ENCODE measurements at places on chromosomes 1 and 21. TPM values are rescaled to one million over a fixed set of nuclear protein-coding genes. Genes with fewer than 3 reads are reported as not detected.

CNKSR1 gene
- 0.35 TPM for total RNA-seq

AKNAD1 gene
- 1.5 TPM for total RNA-seq

ARTN gene
- 0.10 TPM for total RNA-seq

CHI3L1 gene
- total RNA-seq = 0.24 TPM

LGALS8 gene
- total RNA-seq = 35.2 TPM

PPFIA4 gene
- total RNA-seq = 0.34 TPM

ABL2 gene
- 24.8 TPM for total RNA-seq

MSTO1 gene
- total RNA-seq = 38.7 TPM

CHRNB2 gene
- total RNA-seq = 0.48 TPM

CLIC6 gene
- total RNA-seq = 0.09 TPM

HIVEP3 gene
- 4.3 TPM for total RNA-seq

ZNF593OS gene
- not detected for total RNA-seq

RPS6KC1 gene
- total RNA-seq = 9.8 TPM

AQP10 gene
- not detected for total RNA-seq

FALEC gene
- total RNA-seq = not detected

HPCAL4 gene
- total RNA-seq = 0.25 TPM

CCDC185 gene
- total RNA-seq = not detected
